Activated naive CD8-positive, alpha-beta T cell treated with anti-CD3 and anti-CD28 coated beads, Interleukin-2, amount 10 ng/mL, durations not matched to agents 7 days and 5 days (primary cell): ENCODE measurements at places on chromosomes 12 and 14. TPM values are rescaled to one million over a fixed set of nuclear protein-coding genes. Genes with fewer than 3 reads are reported as not detected.

GRCh38 chr14:79630288-79630960, 580.9 kb downstream of the DIO2 start:
- no peak for DNase-seq
- no peaks in the 10 kb centered on the region for H3K4me1 ChIP-seq
- no peaks in the 10 kb centered on the region for H3K27me3 ChIP-seq

- peaks cover 12% of the 10 kb centered on the region for H3K4me1 ChIP-seq
- DNase-seq = no peak
- H3K4me3 ChIP-seq = no peak overlapping the region
- H3K27me3 ChIP-seq = peaks cover 14% of the 10 kb centered on the region
Measured at GRCh38 chr14:23177181-23177580, 6.3 kb downstream of the SLC7A8 start.

- no peak for DNase-seq
- H3K4me1 ChIP-seq = no peaks in the 10 kb centered on the region
- no peaks in the 10 kb centered on the region for H3K36me3 ChIP-seq
- H3K27me3 ChIP-seq = peaks cover 7% of the 10 kb centered on the region
- no peak overlapping the region for H3K27ac ChIP-seq
Measured at GRCh38 chr12:25458047-25458552, 95.0 kb downstream of the LMNTD1 start.

- H3K4me3 ChIP-seq = no peak overlapping the region
- H3K4me1 ChIP-seq = peaks cover 4% of the 10 kb centered on the region
- no peak for DNase-seq
- H3K27ac ChIP-seq = no peak overlapping the region
- H3K27me3 ChIP-seq = no peaks in the 10 kb centered on the region
- H3K36me3 ChIP-seq = no peaks in the 10 kb centered on the region
Measured at GRCh38 chr14:104096751-104097700, 11.5 kb downstream of the ASPG start.

- H3K27ac ChIP-seq = no peak overlapping the region
- H3K36me3 ChIP-seq = no peaks in the 10 kb centered on the region
- H3K4me1 ChIP-seq = no peaks in the 10 kb centered on the region
- peaks cover 2% of the 10 kb centered on the region for H3K27me3 ChIP-seq
Measured at GRCh38 chr12:3578557-3578956, 87.6 kb downstream of the PRMT8 start.

DNA sequence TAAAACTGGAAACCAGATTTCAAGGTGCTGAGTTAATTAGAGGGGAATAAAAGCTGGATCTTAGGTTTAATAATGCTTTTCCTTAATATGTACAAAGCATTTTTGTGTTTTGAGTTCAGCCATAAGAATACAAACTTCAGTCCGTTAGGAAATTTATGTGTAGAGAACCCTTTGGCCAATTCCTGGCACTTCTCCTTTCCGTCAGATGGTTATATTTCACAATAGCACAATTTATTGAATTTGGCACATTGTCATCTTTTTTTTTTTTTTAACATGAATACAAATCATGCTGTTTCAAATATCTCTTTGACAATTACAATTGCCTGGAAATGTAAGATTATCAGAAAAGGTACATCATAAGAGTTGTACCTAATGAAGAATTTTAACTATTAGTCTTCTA, 56.2 kb upstream of the DDHD1 start:
- H3K4me1 ChIP-seq = no peaks in the 10 kb centered on the region
- no peaks in the 10 kb centered on the region for H3K27me3 ChIP-seq
- no peak for DNase-seq
- no peak overlapping the region for H3K27ac ChIP-seq

GRCh38 chr12:106442575-106442974, 85.0 kb downstream of the POLR3B start:
- no peak for DNase-seq
- peaks cover 3% of the 10 kb centered on the region for H3K36me3 ChIP-seq
- H3K27me3 ChIP-seq = no peaks in the 10 kb centered on the region

The SYNDIG1L gene
- not detected for total RNA-seq

The RASSF8 gene
- total RNA-seq = 0.91 TPM

The PUS1 gene
- total RNA-seq = 45.3 TPM

DNA sequence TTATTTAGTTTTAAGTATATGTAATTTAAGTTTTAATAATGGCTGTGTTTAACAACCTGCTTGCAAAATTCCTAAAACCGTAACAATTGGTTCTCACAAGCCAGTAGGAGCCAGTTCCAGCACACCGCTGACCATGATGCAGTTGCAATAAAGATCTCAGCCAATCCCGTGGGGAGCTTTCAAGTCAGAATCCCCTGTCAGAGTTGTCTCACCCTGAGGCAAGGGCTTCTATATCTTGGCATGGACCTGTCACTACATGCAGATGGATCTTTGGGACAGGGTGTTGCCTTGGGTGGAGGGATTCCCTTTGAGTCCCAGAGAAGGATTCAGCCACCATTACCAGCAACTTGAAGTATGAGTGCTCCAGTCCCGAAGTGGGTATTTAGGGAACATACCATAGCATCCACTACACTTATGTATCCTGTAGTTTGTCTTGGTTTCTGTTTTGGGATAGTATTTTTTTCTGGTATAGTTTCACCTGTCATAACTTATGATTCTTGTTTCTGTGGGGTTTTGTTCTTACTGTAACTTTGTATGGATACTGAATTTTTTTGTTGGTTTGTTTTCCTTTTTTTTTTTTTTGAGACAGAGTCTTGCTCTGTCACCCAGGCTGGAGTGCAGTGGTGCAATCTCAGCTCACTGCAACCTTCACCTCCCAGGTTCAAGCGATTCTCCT, 30.1 kb upstream of the LIMA1 start:
- H3K4me3 ChIP-seq = no peak overlapping the region
- no peaks in the 10 kb centered on the region for H3K36me3 ChIP-seq
- no peaks in the 10 kb centered on the region for H3K4me1 ChIP-seq
- no peaks in the 10 kb centered on the region for H3K27me3 ChIP-seq
- no peak for DNase-seq

The KRT74 gene
- total RNA-seq = not detected

GRCh38 chr14:89252887-89253532, 164.0 kb downstream of the FOXN3 start:
- no peak for DNase-seq
- no peak overlapping the region for H3K4me3 ChIP-seq
- no peak overlapping the region for H3K27ac ChIP-seq
- peaks cover 4% of the 10 kb centered on the region for H3K4me1 ChIP-seq
- H3K27me3 ChIP-seq = no peaks in the 10 kb centered on the region

GRCh38 chr14:74239848-74240793, 872 bp downstream of the VSX2 start:
- H3K4me1 ChIP-seq = peaks cover 5% of the 10 kb centered on the region
- H3K27me3 ChIP-seq = peaks cover 69% of the 10 kb centered on the region
- no peak for DNase-seq

DNA sequence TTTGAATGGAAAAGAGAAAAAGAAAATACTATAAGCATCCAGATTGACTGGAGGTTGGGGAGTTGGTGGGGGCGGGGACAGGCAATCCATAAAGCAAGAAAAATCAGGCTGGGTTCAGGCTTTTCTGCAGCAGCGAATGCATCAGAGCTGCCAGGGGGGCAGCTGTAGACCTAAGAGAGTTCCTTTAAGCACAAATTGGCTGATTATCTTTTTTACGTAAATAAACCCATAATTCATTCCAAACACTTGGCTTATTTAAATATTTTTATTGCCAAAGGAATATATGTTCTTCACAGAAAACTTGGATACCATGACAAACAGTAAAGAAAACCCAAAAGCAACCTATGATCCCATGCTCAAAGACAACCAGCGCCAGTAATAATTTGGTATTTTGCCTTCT, 10.2 kb downstream of the BDKRB2 start:
- no peak for DNase-seq
- H3K4me3 ChIP-seq = no peak overlapping the region
- no peak overlapping the region for H3K27ac ChIP-seq

The EPYC gene
- not detected for total RNA-seq

The SLC16A7 gene
- 42.4 TPM for total RNA-seq

DNA sequence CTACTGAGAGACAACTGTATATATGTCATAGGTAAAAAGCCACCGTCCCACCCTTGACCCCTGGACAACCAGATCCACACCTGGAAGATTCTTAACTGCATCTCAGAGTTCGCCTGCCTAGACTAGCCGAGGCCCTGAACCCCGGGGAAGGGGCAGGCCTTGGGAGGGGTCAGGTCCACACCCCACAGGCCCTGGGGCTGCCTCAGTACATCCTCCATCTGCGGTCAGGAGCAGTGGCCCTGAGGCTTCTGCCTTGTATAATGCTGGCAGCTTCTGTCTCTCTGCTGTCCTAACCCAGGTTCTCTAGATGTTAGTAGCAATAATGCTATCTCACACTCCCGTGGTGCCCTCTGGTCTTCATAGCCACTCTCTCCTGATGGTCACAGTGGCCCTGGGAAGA, 36.8 kb downstream of the JDP2 start:
- H3K27me3 ChIP-seq = peaks cover 2% of the 10 kb centered on the region
- H3K4me3 ChIP-seq = no peak overlapping the region
- peaks cover 8% of the 10 kb centered on the region for H3K4me1 ChIP-seq
- no peak for DNase-seq
- H3K27ac ChIP-seq = no peak overlapping the region

The RD3L gene
- total RNA-seq = not detected

DNA sequence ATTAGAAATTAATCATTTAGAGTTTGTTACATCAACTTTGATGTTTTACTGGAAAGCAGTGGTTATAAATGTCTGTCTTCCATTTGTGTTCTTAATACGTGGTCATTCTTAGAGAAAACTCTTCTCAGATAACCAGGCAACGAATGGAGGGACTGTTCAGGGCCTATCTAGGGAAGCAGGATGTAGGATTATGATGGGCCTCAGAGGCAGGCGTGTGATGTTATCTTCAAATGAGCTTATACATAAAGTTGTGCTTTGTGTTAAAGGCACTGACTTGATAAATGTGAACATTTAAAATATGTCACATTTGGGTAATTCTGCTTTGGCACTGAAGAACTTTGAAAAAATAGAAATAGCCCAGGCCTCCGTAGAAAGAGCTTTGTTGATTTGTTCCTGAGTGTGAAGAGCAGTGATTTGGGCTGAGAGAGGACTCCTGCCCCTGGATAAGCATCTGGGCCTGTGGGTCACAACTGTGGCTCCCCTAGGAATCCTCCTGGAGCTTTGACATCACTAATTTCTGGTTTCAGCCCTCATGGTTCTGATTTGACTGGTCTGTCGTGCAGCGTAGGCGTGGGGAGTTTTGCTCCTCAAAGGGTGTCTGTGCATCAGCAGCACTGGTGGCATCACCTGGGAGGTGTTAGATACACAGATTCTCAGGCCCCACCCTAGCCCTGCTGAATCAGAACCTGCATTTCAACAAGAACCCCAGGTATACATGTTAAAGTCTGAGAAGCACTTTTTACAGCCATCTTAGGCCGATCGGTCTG, 55.4 kb downstream of the SAMD4A start:
- H3K4me1 ChIP-seq = peaks cover 18% of the 10 kb centered on the region
- no peak overlapping the region for H3K4me3 ChIP-seq
- no peak overlapping the region for H3K27ac ChIP-seq

The BBS10 gene
- total RNA-seq = 5.8 TPM

DNA sequence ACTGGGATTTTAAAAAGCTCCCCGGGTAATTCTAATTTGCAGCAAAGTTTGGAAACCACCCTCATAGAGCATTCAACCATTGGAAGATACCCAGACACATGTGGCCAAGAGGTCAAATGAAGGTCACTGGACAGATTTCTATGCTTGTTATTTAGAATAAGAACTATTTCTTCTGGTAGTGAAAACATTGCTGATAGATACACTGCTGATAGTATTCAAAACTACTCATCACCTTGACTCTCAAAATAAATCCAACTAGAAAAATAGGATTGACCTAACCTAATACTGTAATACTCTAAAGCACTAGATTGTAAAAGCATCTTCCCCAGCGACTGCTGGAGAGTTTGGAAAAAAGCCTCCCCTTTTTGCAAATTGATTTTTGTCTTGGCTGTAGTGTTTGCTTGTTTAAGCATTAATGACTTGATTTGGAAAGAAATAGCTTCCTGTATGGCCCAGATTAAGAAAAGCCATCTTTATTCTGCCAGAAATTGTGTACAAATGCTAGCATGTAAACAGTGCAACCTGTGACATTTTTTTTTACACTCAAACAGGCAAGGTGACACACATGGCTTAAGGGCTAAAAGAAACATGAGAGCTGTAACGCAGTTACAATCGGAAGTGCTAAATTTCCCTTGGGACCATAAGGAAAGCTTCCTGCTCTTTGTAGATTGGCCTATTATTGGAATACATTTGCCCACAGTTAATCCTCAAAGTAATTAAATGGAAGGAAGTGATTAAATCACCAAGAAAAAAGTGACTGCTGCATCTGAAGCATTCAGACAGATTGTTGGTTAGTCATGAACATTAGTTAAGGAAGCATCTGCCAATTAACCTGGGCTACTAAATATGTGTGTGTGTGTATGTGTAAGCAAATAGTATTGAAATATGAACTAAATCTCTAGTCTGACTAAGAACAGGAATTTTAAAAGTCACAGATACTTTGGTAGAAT, 356.5 kb upstream of the ATP2B1 start:
- no peak overlapping the region for H3K27ac ChIP-seq
- no peaks in the 10 kb centered on the region for H3K4me1 ChIP-seq
- no peak for DNase-seq
- no peaks in the 10 kb centered on the region for H3K36me3 ChIP-seq

- no peaks in the 10 kb centered on the region for H3K4me1 ChIP-seq
- H3K27ac ChIP-seq = no peak overlapping the region
- peaks cover 14% of the 10 kb centered on the region for H3K27me3 ChIP-seq
- no peak overlapping the region for H3K4me3 ChIP-seq
- no peaks in the 10 kb centered on the region for H3K36me3 ChIP-seq
- DNase-seq = no peak
Measured at GRCh38 chr12:1559676-1560091, 34.7 kb downstream of the FBXL14 start.

GRCh38 chr14:74533576-74533975, 40.0 kb downstream of the ISCA2 start:
- no peak overlapping the region for H3K4me3 ChIP-seq
- no peak for DNase-seq
- H3K27me3 ChIP-seq = peaks cover 7% of the 10 kb centered on the region
- peaks cover 5% of the 10 kb centered on the region for H3K4me1 ChIP-seq

DNA sequence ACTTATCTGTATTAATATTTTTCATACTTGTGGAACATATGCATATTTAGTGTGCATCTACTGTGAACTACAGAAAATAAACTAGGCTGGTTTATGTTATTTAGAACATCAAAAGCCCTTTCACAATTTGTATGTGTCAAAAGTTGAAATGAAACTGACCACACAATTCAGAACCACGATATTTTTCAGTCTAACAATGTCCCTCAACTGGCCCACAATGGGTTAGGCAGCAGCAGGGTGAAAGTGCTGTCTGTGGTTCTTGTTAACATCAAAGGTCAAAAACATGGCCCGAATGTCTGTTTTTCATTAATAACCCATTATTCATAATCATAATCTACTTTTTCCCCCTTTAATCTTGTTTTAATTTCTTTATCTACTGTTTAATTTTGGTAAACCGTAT, 559.9 kb upstream of the ATP2B1 start:
- H3K36me3 ChIP-seq = no peaks in the 10 kb centered on the region
- H3K27ac ChIP-seq = no peak overlapping the region
- peaks cover 7% of the 10 kb centered on the region for H3K27me3 ChIP-seq
- no peaks in the 10 kb centered on the region for H3K4me1 ChIP-seq

The TAS2R9 gene
- 0.28 TPM for total RNA-seq

GRCh38 chr14:76887191-76887590, 61.0 kb downstream of the LRRC74A start:
- H3K4me1 ChIP-seq = peaks cover 6% of the 10 kb centered on the region
- no peak for DNase-seq
- H3K27ac ChIP-seq = no peak overlapping the region
- peaks cover 12% of the 10 kb centered on the region for H3K27me3 ChIP-seq
- no peaks in the 10 kb centered on the region for H3K36me3 ChIP-seq
- no peak overlapping the region for H3K4me3 ChIP-seq

GRCh38 chr14:90382491-90383125, 14.2 kb upstream of the CALM1 start:
- no peaks in the 10 kb centered on the region for H3K36me3 ChIP-seq
